ENCODE measurements at places on chromosomes 2 and 18.

DNA sequence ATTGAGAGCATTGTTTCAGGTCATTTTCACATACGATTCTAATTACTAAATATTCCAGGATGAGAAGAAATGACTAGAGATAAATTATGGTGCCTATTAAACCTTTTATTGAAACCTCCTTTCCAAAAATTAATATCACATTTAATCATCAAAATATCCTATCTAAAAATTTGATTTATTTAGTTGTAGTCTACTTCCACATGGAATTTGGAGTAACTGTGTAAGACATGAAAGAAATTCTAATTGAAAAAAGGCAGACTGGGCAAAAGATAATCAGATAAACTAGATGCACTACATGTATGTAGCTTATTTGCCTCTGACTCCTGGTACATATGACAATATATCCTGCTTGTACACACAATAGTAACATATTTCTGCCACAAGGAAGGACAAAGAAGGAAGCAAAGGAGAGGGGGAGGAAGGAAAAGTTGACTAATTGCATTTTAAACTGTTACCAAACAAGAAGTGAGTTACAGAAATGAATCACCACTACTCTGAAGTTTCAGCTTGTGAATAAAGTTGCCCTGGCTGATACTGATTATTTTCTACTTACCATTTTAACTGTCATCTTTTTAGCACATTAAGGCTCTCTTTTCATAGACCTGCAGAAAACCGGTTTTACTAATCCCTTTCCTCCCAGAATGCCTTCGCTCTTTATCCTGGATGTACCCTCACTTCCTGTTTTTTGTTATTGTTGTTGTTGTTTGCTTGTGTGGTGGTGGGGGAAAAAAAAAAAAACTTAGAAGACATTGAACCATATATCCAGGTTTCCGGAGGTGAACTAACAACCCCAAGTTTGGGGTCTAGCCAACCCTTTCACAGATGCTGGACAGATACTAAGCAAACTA is 28.4 kb downstream of the NRXN1 start:
- no peak for DNase-seq

DNA sequence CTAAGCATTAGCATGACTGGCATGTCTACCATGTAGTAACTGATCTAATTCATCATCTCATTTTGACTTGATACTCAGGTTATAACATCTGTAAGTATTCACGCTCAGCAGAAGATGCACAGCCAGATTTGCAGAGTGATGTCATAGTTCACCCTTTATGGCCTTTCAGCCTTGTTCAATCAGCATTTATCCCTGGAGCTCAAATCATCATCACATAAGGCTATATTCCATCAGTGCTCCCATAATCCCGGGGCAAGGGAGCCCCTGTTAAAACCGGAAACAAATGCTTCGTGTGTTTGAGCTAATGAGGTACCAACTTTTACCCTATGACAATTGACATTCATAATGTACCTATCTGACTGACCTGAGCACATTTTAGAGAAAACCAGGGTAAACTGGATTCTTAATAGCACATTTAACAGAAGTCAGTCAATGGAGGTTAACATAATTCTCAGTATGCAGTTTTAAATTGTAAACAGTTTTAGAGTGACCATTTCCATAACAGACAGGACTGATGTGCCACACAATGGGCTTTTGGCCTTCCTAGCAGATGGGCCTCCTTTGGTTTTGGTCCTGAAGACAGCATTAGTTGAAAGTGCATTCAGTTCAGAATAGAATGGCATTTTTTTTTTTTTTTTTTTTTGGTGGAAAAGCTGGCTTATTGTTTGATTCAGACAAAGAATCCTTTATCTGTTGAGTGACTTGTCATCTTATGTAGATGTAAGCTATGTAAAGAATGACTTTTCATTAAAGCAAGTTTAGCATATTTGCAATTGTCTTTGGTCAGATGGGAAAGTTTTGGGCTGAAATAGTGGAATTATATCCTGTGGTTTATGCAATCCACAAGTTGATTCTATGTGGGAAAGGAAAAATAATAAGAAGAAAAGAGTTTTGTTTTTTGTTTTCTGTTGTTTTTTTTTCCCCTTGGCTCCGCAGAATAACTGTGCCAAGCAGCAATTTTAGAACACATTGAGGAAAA is 866.0 kb upstream of the ACVR2A start:
- no peak for DNase-seq

- DNase-seq = no peak
Measured at GRCh38 chr2:96763511-96764252, 3.0 kb downstream of the CNNM4 start.

GRCh38 chr2:231780123-231780908 is 766 bp downstream of the PDE6D start:
- no peak for DNase-seq

DNA sequence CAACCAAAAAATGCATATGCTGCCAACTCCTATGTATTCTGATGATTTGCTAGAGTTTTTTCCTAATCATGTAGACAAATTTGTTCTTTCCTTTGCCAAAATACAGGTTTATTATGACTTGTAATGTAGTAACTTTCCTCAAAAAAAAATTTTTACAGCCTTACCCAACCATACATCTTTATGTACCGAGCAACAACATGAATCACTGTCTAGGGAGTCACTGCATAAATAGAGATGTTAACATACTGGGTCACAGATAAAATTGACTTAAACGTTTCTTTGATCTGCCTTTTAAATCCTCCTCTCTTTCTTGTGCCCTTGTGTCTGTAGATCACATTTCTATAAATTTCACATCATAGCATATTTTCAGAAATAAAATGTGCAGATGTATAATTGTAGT is 143.6 kb downstream of the MBD2 start:
- DNase-seq = no peak

GRCh38 chr2:173254659-173255058 is 100.0 kb upstream of the CDCA7 start:
- no peak for DNase-seq

- DNase-seq = no peak
Measured at GRCh38 chr2:68340226-68341061, 20.7 kb upstream of the CNRIP1 start.

- DNase-seq = peak; percentile 56
Measured at GRCh38 chr18:31102025-31102684, at the start of gene DSC2. Gene DSC2, minus strand, starts transcription at chr18:31102421. Its CDS starts 450 bp downstream, at chr18:31101971.

DNA sequence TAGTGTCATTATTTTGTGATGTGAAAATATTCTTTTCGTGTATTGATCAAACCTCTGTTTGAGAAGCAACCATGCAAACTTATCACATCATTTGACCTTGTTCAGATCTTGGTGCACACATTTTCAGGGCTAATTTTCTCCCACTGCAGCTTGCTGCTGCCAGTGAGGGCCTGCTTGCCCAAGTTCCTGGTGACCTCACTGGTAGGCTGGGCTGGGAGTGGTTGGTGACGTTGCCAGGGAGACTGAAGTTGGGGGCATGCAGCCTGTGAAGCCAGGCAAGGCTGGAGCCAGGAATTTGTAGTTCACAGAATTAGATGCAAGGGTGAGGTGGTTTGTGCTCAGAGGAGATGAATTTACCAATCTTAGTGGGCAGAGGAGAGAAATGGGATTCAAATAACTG is 38.5 kb downstream of the PARD3B start:
- no peak for DNase-seq

- peak; percentile 26 for DNase-seq
Measured at GRCh38 chr18:76564117-76564516, 69.1 kb upstream of the ZNF516 start.

- DNase-seq = no peak
Measured at GRCh38 chr2:79723830-79724229, 211.0 kb downstream of the CTNNA2 start.

DNA sequence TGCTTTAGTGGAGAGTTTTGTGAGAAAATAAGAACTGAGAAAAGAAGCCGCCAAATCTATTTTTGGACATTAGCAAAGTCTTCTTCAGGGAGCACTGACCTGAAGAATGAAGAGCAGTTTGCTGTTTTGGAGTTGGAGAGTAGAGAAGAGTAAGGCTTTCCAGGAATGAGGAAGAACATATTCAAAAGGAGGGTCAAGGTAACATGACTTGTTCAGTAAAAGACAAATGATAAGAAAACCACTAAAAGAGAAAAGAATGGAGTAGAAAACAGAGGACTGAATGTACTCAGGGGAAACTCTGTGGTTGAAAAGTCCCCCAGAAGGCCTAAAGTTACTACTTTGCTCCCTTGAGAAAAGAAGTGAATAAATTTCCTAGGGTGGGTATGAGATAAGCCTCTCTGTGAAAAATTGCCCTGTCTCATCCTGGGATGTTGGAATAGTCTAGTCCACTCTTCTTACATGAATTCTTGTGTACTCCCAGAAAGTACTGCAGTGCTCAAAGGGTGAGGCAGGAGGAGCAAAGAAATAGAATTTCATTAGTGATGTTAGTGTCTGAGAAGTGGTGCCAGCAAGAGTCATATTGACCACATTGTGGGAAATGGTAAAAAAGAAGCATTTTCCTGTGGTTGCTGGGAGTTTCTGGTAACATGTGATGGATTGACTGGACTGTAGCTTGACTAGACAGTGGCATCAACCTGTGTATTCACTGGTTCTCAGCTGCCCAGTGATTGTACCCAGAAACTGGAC is 27.8 kb downstream of the MBD5 start:
- DNase-seq = no peak

- no peak for DNase-seq
Measured at GRCh38 chr18:49048396-49049020, 97.7 kb upstream of the SMAD7 start.

GRCh38 chr2:135585586-135585985 is 54.3 kb downstream of the R3HDM1 start:
- no peak for DNase-seq

Measured in LoVo (cell line).